ENCODE measurements at places on chromosomes 7 and 10. TPM values are rescaled to one million over a fixed set of nuclear protein-coding genes. Genes with fewer than 3 reads are reported as not detected.
A peak's percentile ranks its signal among the peaks of the same experiment; 100 is the strongest.

DNA sequence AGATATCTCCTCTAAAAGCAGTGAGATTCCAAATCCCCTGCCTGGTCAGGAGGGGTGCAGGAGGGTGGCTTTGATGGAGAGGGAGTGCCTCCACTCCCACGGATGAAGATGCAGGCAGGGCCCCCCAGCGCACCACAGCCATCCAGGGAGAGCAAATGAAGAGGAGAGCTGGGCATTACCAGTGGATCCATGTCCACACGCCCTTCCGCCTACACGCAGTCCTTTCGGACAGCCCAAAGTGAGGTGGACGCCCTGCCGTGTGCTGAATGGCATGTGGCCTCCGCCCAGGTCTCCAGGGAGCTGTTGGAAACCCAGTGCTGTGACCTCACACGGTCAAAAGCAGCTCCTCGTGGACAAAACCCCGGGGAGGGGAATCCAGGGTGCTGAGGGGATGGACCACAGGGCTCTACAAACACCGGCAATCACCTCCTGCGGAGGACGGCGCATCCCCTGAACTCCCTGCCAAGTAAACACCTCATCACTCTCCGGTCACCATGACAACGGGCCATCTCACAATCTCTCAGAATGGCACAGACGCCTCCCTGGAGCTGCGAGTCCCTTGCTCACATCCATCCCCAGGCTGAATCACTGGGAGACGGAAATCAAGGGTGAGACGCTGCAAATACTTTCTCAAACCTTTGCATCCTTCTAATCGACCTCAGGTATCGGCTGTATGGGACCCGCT, 35.0 kb upstream of the DNAAF5 start:
- no peak for DNase-seq

GRCh38 chr10:104349623-104350126, 4.0 kb upstream of the CFAP58 start:
- DNase-seq = no peak

- no peak for DNase-seq
Observed at GRCh38 chr10:100967332-100967731, 2.0 kb upstream of the SEMA4G start.

DNA sequence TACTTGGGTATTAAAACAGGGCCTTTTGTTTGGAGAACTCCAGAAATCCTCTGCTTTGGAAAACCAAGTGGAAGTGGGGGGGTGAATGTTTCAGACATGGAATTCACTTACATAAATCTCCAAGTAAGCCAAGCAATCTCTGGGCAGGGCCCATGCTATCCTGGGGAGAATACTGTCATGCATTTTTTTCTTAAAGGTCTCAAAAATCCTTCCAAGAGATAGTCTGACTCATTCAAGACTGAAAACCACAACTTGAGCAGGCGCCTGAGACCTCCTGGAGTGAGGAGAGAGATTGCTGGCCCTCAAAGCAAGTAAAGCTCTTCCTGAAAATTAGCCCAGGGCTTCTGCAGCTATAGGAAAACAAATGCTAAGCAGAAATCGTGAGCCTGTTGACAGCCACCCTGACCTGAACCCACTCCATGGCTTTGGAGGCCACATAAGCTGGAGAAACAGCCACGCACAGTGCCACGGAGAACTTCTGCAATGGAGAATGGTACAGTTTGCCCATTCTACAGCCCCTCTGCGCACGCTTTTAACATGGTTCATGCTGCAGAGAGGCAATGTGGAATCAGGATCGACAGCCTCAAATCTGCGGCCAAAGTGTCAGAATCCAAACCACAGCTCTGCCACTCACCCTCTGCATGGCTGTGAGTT, 203.1 kb upstream of the AUTS2 start:
- no peak for DNase-seq

DNA sequence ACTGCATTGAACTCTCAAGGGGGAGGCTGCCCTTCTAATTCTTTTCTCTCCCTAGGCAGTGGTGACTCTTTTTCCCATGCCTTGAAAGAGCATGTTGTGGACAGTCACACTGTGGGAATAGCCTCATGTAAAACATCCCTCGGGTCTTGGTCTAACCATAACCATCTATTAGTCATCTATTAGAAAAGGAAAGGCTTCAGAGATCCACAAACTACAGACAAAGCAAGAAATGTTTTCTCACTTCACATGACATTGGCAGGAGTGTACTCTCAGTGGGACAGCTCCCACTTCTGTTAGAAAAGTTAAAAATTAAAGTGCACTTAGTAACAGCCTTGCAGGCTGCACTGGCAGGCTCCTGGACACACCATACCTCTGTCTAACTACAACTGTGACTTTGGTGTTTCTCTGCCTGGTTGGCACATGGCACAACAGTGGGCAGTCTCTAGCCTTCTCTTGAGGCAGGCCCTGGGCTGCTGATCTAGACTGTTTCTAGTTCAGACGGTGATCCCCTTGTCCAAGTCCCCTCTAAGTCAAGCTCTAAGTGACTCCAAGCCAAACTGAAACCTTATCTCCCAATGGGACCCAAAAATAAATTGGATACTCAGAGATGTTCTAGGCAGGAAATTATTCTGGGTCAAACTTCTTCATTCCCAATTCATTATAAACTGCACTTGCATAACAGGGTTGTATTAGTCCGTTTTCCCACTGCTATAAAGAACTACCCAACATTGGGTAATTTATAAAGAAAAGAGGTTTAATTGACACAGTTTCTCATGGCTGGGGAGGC, 57.9 kb upstream of the ITGB1 start:
- no peak for DNase-seq

GRCh38 chr10:24503461-24504320, 220.0 kb downstream of the ARHGAP21 start:
- DNase-seq = peak; percentile 72

- DNase-seq = no peak
Observed at GRCh38 chr10:85959239-85959638, 407.4 kb downstream of the GRID1 start.

GRCh38 chr7:149456506-149457421, 4.1 kb downstream of the ZNF777 start:
- no peak for DNase-seq

- DNase-seq = peak; percentile 59
Observed at GRCh38 chr10:7408291-7409044, 2.4 kb downstream of the SFMBT2 start.

DNA sequence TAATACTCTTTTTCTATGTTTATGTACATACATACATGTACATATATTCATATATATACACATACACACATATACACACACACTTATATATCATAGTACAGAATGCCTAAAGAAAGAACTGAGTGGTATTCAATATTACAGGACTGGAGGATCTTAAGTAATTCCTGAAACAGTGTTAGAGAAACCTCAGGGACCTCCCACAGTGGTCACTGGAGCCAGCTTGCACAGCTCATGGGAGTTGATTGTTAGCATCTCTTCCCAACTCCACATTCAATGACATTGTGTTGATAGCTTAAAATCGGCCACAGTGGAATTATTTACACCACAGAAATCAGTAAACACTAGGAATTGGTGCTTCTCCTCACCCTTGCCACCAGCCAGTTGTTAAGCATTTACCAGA, 6.0 kb downstream of the LRRC17 start:
- no peak for DNase-seq

DNA sequence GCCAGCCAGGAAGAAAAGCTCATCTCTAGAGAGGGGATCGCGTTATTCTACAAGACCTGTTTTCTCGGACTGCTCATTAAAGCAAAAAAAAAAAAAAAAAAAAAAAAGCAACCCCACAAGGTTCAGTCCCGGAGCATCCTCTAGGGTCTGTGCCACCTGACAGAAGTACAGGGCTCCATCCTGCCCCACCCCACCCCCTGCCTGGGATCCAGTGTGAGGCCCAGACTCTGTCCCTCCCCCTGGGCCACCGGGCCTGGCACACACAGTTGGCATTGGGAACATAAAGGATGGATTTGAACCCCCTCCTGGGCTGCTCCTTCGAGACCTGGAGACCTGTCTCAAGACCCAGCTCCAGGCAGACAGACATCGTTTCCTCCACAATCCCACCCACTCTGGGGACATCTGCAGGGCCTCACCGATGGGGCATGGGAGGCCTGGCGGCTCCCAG, 688 bp downstream of the ORAI2 start:
- peak; percentile 67 for DNase-seq

- DNase-seq = no peak
Observed at GRCh38 chr10:87519582-87519981, 14.9 kb downstream of the MINPP1 start.

DNA sequence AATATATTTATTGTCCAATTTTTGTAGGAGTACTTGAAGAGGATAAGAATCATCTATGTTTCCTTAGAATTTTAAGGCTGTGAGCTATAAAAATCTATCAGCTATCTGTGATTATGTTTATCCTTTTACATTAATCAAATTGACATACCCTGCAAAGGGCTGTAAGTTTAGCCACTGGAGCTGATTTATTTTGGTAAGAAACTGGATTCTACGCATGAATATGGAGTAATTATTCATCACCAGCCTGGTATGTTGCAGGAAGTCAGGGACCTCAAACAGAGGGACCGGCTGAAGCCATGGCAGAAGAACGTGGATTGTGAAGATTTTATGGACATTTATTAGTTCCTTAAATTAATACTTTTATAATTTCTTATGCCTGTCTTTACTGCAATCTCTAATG, 696.9 kb downstream of the DNAJB9 start:
- no peak for DNase-seq

DNA sequence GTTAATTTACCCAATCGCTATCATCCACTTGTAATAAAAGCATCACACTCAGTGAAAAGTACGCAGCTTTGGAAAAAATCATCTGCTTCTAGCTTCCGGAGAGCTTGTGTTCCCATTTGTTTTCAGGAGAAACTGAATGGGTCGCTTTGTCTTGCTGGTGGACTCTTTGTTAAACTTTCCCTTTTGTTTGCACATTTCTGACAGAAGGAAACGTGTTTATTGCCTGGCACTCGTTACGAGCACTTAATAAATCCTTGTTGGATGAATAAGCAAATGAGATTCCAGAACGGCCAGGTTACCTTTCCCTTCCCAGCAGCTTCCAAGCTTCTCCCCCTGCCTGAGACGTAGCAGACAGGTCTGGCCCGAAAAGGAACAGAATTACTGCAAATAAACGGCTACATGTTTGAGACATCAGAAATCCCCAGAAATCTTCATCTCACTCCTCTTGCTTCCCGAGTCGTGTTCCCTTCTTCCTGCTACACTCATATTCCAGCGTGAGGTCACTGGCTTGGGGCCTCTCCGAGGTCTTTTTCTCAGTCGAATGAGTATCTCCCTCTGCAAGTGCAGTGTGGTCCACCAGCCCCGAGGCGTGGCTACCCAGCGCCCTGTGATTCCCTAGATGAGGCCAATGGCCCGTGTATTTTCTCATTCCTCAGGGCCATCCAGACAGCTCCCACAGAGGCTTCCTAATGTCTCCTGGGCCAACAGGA, 167.2 kb downstream of the FRMD4A start:
- no peak for DNase-seq

- no peak for DNase-seq
Observed at GRCh38 chr10:70791386-70792039, 6.3 kb upstream of the TBATA start.

GRCh38 chr10:21396889-21397288, 128.6 kb downstream of the SKIDA1 start:
- no peak for DNase-seq

Gene EN2
- not detected for total RNA-seq

Gene SPDYE18
- not detected for total RNA-seq

Gene INMT
- total RNA-seq = 6.5 TPM

Gene LIPN
- total RNA-seq = not detected

Gene CPA2
- 12.6 TPM for total RNA-seq

All from Peyer's patch (tissue), 4 donors.